SHP77 treated with DMSO at 0.1 percent for 48 hours (cell line): ENCODE measurements at places on chromosomes 1 and 21.

- no peak for DNase-seq
Observed at GRCh38 chr1:154884869-154885701, 15.0 kb upstream of the KCNN3 start.

- DNase-seq, result no peak
Observed at GRCh38 chr1:25590096-25590824, 26.3 kb upstream of the MAN1C1 start.

- no peak for DNase-seq
Observed at GRCh38 chr1:242828828-242829227, 304.3 kb upstream of the PLD5 start.

DNA sequence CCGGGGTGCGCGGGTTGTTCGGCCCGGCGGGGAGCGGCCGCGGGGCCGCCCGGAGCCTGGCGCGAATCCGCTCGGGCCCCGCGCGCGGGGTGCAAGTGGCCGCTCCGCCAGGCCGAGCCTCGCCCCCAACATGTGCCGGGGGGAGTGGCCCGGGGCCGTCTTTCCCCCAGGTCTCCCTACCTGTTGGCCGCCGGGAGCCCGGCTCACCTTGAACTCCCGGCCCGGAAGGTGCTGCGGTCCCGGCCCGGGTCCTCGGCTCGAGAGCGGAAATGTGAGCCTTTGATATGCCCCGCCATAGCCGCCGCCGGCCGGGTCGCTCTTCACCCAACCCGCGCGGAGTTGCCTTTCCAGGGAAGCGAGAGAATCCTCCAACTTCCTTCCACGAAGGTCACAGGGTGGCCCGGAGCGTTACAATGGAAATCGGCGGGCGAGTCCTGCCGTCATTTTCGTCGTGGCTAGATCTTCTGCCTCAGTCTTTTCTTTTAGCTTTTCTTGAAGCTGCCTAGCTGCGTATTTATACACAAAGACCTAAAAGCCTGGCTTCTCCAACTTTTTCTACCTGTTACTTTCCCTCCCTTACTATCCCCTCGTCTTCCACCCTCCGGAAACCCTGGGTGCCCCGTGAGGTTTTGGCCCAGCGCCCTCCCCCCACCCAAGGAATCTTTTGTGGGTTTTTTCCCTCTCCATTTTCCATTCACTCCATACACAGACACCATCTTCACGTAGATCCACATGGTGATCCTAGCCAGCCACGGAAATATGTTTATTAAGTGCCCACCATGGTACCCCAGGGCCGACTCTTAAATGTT is 867 bp downstream of the PTGFRN start:
- no peak for DNase-seq

GRCh38 chr1:7372477-7373120 is 398.5 kb upstream of the VAMP3 start:
- no peak for DNase-seq

DNA sequence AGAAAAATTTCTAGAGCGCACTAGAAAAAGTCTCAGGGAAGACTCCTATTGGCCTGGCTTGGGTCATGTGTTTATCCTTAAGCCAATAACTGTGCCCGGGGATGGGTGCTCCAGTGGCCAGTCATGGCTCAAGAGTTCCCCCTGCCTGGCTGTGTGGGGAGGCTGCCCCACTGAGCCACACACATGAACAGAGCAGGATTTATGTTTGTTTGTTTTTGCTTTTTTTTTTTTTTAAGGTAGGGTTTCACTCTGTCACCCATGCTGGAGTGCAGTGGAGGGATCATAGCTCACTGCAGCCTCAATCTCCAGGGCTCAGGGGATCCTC is 21.8 kb downstream of the EDN2 start:
- no peak for DNase-seq

- no peak for DNase-seq
Observed at GRCh38 chr1:185821612-185822385, 87.6 kb downstream of the HMCN1 start.
